ENCODE measurements at places on chromosomes 7 and 10. TPM values are rescaled to one million over a fixed set of nuclear protein-coding genes. Genes with fewer than 3 reads are reported as not detected.

The OPN1SW gene
- total RNA-seq: not detected

The OR13A1 gene
- not detected for total RNA-seq

The ANXA8L1 gene
- total RNA-seq: 9.0 TPM

The SEMA3D gene
- 3.0 TPM for total RNA-seq

The FAM131B gene
- total RNA-seq: 1.3 TPM
